Stimulated activated CD8-positive, alpha-beta memory T cell treated with anti-CD3 and anti-CD28 coated beads, Interleukin-4, amount 100 ng/mL, for 48 hours (primary cell): ENCODE measurements at places on chromosomes 7 and 10.

DNA sequence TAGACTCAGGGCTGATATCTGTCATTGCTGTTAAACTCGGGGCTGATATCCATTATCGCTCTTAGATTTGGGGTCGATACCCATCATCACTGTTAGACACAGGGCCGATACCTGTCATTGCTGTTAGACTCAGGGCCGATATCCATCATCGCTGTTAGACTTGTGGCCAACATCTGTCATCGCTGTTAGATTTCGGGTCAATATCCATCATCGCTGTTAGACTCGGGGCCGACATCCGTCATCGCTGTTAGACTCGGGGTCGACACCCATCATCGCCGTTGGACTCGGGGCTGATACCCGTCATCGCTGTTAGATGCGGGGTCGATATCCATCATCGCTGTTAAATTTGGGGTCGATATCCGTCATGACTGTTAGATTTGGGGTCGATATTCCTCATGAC, 54.8 kb downstream of the BEND7 start:
- DNase-seq = no peak

DNA sequence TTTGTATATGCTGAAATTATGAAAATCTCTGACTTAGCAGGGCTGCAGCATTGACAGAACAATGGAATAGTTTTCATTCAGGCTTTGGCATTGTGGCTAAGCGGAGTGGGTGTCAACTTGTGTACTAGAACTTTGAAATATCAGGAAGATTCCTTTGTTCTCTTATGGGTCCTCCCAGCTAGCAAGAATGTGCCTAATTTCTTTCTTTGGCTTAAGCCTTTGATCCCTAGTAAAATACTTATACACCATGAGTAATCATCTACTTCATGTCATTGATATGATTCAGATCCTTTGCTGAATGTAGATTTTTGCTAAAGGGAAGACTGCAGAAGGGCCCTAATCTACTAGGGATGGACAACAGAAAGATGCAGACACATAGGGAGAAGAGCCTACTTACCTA, 6.2 kb downstream of the AVL9 start:
- DNase-seq = no peak

DNA sequence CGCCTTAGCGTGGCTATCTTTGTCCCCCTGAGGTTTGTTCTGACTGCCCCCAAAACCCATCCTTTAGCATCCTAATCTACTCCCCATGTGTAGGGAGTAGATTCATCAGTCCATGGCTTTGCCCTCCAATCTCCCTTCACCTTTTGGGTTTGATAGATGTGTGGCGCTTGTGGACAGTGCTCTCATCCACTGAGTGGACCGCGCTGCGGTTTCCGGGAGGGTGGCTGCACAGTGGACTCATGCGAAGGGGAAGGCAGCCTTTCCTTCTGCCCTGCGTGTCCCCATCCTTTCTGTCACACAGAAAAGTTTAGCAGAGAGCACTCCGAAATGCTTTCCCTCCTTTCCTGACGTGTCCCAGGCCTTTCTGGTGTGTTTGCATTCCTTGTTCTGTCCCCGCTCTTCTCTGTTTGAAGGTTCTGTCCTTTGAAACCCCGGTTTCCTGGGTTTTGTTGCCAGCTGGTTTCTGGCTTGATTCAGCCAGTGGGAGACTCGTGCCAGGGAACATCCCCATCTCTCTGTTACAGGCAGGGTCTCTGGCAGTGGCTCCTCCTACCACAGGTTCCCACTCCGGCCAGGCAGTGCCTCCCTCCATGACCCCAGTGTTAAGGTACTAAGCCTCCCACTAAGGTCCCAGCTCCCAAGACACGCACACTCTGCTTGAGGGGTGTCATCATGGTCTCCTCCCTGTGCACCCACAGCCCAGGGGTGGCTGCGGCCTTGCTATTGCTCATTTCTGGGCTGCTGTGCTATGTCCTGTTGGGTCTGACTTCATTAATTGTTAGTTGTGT, 547.7 kb upstream of the DPP6 start:
- DNase-seq = no peak

GRCh38 chr7:142483659-142484317, 225.9 kb upstream of the PRSS58 start:
- DNase-seq = no peak

GRCh38 chr7:122846591-122846990, 39.7 kb downstream of the CADPS2 start:
- DNase-seq = no peak

GRCh38 chr7:138032186-138032585, 30.3 kb upstream of the CREB3L2 start:
- no peak for DNase-seq
